ENCODE measurements at places on chromosomes 4 and X.

GRCh38 chrX:37863728-37864127 is 16.4 kb upstream of the DYNLT3 start:
- DNase-seq: no peak

GRCh38 chr4:987624-988513 is 1.0 kb downstream of the IDUA start:
- peak; percentile 37 for DNase-seq

DNA sequence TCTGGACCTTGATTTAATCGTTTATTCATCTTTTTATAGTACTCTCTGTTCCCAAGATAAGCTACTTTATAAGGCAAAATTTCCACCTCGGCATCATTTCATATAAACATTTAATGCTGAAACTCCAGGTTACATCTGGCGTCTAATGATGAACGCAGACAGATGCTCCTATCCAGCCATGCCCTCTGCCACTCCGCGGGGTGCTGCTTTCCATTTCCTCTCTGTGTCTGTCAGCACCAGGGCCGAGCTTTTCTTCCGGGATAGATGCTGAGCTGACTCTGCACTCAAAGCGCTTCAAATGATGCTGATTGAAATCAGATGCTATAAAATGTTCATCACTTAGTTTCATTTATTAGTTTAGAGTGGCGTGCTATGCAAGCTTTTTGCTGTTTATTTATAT is 80.5 kb upstream of the HELT start:
- DNase-seq: no peak

GRCh38 chr4:147913137-147913536 is 181.2 kb downstream of the ARHGAP10 start:
- DNase-seq: no peak

DNA sequence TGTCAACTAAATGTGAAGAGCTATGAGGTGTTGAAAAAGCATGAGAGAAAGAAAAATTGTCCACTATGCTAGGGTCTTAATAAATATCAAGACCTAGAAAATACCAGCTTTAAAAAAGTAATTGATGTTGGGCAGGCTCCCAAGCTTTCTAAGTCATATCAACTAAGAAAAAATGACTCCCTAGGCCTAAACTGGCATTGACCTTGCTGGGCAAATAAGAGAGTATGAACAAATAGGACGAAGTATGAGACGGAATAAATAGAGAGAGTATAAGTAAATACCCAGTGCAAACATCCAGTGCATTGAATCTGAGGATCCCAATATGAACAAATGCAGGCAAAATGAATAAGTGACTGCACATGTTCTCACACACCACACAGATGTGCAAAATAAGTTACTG is 3.2 kb downstream of the KDR start:
- DNase-seq: no peak

DNA sequence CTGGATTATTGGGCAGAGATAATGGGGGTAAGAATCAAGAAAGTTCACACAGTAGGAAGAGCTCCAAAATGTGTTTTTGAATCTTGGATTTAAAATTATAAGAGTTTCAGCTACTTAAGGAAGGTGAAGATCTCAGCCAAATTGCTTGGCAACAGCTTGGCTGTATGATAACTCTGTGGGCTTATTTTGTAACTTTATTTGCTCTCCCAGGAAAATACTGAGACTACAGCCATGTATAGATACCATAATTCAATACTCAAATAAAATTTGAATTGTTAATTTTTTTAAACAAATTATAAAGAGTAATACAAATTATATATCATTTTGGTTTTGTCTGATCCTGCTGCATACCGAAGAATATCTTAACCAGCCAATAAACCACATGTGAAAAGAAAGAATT is 129.5 kb upstream of the INPP4B start:
- DNase-seq: no peak

GRCh38 chrX:133544115-133544514 is 128.8 kb upstream of the GPC4 start:
- peak; percentile 74 for DNase-seq

DNA sequence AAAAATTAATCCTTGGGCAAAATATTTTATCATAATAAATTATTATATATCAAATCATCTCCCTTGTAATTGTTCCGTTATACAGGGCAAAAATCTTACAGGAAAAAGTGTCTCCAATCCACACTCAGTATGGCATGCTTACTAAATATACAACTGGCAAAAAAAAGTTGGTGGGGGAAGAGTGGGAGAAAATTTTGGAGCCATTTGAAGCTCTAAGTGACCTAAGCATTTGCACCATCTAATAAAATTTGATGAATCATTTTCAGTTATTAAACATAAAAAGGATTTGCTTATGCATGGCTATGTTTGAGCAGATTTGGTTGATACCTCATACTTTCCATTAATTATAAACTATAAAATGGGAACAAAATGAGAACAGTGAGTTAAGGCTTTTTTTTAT is 68.1 kb upstream of the FAM9C start:
- DNase-seq: no peak

GRCh38 chrX:103910430-103910829 is 52.0 kb upstream of the TMSB15B start:
- DNase-seq: no peak

- DNase-seq: no peak
These were observed 16.0 kb upstream of the SH3RF1 start for GRCh38 chr4:169286562-169287301.

DNA sequence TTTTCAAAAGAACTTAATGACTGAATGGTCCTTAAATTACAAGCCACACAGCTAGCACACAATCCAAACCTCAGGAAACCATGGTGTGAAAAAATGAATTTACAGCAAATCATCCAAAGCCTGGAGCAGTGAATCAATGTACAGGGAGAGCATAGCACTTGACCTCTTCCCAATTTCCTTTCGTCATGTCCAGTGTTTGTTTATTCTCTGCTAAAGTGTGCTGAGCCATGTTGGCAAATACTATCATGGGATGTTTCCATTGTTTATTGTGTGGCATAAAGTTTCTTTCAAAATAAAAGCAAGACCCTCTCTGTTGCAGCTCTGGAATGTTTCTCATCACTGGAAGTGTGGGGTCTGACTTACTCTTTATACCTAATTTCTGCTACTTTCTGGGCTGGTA is 25.4 kb upstream of the FAM47B start:
- peak; percentile 53 for DNase-seq

All from fibroblast of gingiva (primary cell).